ENCODE measurements at places on chromosomes 2 and 18.

DNA sequence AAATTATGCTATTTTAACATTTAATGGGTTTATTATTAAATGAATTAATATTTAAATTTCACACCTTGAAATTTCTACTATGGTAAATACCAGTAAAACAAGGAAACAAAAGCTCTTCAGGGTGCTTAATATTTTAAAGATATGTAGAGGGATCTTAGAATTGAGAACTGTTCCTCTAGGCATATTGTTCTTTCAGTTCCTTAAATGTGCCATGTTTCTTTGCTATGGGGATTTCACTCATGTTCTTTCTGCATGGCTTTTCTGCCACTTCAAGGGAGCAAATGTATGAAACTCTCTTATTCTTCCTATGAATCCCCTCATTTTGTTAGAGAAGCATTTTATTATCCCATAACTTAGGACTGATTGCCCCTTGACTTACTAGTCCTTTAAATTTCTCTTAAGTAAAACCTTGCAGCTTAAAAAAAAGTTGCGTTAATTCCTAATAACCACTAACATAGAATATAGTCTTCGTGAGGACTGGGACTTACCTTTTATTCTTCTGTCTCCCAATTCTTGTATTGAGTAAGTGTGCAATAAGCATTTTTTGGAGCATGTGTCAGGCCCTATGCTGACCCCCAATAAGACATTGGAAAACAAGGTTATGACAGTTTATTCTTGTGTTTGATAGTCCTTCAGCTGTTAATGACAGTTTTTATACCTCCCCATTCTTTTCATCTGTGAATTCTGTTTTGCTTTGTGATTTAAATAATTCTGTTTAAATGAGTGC, 95.7 kb downstream of the BIRC6 start:
- no peak for DNase-seq

- no peak for DNase-seq
Measured at GRCh38 chr18:45856531-45856930, 31.1 kb downstream of the SIGLEC15 start.

GRCh38 chr18:49725809-49726674, 87.3 kb downstream of the ACAA2 start:
- DNase-seq: peak; percentile 52

GRCh38 chr2:216681683-216682082, 13.7 kb downstream of the IGFBP5 start:
- DNase-seq: no peak

- DNase-seq: no peak
Measured at GRCh38 chr18:111306-112014, 46.9 kb upstream of the USP14 start.

GRCh38 chr2:208280933-208281332, 14.9 kb downstream of the PIKFYVE start:
- DNase-seq: no peak

DNA sequence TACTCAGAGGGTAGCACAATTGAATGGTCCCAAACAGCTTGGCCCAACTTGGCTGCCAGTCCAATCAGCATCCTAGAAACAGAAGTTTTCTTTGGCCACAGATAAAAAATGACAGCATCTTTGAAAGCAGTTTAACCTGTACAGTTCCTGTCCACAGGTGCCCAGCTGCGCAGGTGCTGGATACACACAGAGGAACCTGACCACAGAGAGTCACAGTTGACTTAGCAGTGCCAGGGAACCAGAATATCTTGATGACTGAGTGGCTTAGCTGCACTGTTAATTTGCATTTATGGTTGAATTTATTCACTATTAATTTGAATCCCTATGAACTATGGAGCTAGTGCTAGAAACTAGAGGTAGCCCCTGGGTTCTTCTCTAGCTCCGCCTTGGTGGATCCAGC, 93.7 kb downstream of the TPGS2 start:
- DNase-seq: no peak

GRCh38 chr2:138718405-138718804, 61.8 kb downstream of the NXPH2 start:
- DNase-seq: no peak

GRCh38 chr18:76265497-76266235, 229.4 kb downstream of the ZNF516 start:
- DNase-seq: no peak

DNA sequence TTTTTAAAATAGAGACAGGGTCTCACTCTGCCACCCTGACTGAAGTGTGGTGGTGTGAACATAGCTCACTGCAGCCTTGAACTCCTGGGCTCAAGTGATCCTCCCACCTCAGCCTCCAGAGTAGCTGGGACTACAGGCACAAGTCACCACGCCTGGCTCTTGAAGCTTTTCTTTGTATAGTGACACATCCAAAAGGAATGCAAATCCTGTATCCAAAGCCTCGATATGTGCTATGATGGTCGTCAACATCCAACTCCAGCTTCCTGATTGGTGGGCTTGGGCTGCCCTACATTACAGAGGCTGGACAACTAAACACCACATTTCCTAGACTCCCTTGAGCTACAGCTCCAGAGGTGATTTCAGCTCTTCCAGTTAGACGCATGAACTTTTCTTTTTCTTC, 101.7 kb upstream of the PGAP1 start:
- DNase-seq: no peak

DNA sequence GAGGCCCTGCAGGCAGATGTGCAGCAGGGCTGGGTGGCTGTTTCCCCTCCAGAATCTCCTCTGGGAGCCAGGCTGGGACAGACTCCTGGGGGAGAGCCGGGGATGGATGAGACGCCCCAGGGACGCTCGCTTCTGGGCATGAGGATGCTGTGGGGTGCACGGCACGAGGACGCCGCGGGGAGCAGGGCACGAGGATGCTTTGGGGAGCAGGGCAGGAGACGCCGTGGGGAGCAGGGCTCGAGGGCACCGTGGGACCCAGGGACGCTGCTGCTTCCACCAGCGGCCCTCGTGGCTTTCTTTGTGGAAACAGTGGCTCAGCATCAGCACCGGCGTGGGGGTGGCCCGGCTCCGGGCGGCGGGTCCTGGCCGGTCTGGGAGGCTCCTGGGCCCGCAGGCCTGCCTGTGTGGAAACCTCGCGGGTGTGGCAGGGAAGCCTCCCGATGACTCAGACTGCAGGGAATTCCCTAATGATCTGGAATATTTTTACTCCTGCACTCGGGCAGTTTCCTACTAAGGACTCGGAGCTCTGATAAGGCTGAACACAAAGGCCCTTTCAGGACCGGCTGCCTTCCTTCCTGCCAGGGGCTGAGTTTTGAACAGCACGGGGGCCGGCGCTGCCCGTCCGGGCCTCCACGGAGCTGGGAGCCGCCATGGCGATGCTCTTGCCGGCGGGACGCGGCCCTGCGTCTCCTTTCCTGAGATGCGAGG, 62.6 kb downstream of the NFATC1 start:
- no peak for DNase-seq

GRCh38 chr2:161161074-161161706, 962 bp downstream of the TANK start:
- no peak for DNase-seq

- DNase-seq: no peak
Measured at GRCh38 chr2:29263886-29264285, 148.7 kb downstream of the CLIP4 start.

DNA sequence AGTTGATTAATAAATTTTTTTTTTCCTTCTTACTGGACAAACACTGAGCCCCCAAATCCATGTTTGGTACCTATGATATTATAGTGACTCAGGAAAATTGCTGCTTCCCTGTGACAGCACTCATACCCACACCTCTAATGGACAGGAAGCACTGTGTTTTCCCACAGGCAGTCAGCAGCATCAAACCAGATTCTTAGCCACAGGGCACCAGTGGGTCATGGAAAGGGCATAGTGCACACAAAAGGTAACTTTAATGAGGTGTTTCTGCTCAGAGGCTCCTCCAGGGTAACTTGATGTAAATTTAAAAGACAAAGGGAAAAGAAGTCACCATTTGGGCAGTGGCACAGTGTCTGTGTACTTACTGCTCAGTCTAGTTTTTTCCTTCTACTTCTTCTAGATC, 34.1 kb downstream of the SERPINB11 start:
- no peak for DNase-seq
